ENCODE measurements at places on chromosomes 16 and 17. TPM values are rescaled to one million over a fixed set of nuclear protein-coding genes. Genes with fewer than 3 reads are reported as not detected.

DNA sequence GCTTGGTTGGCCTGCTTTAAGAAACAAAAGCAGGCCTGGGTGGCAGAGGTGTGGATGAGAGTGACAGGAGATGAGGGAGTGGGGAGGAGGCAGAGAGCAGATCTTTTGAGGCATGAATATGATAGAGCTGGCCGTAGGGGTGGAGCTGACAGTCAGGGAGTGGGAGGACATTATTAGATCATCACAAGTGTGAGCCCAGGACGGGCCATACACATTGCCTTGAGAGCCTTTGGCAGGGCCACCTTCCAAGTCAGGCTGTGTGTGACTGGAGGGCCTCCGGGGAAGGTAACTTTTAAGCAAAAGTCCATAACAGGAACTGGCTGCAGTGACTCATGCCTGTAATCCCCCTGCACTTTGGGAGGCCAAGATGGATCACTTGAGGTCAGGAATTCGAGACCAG lies 26.3 kb downstream of the GINS3 start:
- DNase-seq, result no peak

DNA sequence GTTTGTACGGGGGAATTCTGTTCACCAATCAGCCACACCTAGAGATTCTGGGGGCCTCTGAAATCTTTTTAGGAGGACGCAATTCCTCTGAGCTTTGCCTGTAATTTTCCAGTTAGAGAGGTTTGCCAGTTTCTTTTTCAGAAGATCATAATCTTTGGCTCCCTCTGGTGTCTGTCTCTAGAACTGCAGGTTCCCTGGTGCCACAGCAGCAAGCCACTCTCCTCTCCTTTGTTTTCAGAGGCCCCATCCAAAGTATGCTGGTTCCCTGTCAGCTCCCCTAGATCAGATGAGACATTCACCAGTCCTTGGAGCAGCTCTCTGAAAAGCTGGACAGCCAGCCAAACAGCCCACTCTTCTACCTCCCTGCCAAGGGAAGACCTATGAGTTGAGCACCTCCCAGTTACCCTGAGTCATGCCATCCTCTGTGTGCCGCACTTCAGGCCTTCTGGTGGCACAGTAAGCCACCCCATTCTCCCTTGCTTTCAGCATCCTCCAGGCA lies 36.1 kb downstream of the RNF112 start:
- peak; percentile 75 for DNase-seq

DNA sequence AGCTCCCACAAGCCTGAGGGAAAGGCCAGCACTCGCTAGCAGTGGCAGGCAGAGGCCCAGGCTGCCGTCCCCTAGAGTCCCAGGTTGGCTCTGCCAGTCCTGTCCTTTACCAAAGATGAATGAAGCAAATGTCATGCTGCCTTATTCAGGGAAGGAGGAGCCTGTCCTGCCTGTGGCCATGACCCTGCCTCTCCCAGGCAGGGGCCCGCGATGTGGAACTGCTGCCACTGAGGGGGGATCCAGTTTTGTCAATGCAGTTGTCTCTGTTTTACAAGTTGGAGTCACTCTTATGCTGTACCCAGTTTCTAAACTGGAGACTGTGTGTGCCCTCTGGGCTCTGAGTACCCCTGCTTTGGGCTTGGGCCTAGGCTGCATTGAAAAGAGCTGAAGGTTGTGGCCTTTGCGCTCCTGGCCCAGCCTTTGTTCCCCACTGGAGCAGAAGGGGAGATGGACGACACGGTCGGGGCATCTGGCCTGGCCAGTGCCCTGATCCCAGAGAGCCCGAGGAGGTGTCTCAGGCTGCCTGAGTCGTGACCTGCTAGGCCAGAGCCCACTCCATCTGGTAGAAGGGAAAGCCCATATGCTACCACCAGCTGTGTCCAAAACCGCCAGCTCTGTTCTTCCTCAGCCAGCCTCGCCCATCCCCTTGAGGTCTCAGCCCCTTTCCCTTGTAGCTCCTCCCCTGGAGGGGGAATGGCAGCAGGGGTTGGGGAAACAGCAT lies 5.5 kb downstream of the LIMD2 start:
- DNase-seq, result peak; percentile 41

GRCh38 chr16:31052114-31052513 lies 18.8 kb downstream of the STX4 start:
- no peak for DNase-seq

PRSS27 gene
- total RNA-seq, result 1.6 TPM

RBBP6 gene
- total RNA-seq, result 67.7 TPM

CD300H gene
- total RNA-seq, result not detected

GRCh38 chr16:67460168-67460567 lies 20.8 kb downstream of the ATP6V0D1 start:
- no peak for DNase-seq

ABCC12 gene
- not detected for total RNA-seq

NAGS gene
- 0.19 TPM for total RNA-seq

TEKT5 gene
- total RNA-seq, result not detected

DNA sequence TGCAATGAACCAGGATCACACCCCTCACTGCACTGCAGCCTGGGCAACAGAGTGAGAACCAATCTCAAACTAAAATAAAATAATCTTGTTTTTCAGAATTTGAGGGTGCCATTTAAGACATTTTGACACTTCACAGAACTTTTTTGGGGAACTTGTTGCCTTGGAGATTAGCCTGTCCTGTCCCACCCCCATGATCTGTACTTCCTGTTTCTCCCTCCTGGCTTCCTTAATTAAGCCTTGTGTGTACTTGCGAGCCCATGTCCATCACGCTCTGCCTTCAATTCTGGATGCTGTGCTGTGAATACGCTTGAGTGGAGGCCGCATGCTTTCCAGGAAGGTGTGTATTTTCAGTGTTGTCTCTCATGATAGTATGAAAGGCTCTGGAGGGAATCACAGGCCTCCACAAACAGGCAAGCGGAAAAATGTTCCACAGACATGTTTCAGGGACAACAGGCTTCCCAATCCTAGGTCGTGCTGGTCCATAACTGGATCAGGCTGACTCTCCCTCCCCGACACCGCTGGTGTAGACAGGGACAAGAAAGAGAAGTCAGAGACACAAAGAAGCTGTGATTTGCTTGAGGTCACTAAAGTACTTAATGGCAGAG lies 56.9 kb downstream of the NOS2 start:
- DNase-seq, result no peak

GDPD3 gene
- total RNA-seq, result 7.9 TPM

DNA sequence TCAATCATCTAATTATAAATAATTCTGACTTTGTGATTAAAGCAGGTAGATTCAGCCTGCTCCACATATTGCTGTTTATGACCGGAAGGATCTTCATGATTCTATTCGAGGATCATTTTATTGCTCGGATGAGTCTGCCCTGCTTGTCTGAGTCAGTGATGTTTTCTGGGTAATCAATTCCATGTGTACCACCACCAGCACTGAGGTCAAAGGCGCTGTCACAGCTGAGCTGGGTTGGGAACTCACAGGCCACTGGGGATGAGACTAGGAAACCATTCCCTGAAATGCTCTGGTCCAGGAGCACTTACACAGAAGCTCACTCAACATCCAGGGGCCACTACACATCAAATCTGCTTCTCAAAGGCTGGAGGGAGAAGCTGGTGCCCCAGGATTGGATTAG lies 30.4 kb upstream of the ERN1 start:
- DNase-seq, result no peak

- DNase-seq, result no peak
Measured at GRCh38 chr17:28030386-28030785, 12.1 kb upstream of the NLK start.

ADAP2 gene
- 18.9 TPM for total RNA-seq
